Ovary (tissue), 10 donors: ENCODE measurements at places on chromosomes 2 and 18. TPM values are rescaled to one million over a fixed set of nuclear protein-coding genes. Genes with fewer than 3 reads are reported as not detected.

FASTKD2 gene
- 14.3 TPM for polyA plus RNA-seq

DCC gene
- 0.48 TPM for polyA plus RNA-seq

SSB gene
- 78.3 TPM for polyA plus RNA-seq

TDRD15 gene
- not detected for polyA plus RNA-seq

FAHD2B gene
- 21.6 TPM for polyA plus RNA-seq

DNAH7 gene
- polyA plus RNA-seq: 0.30 TPM

SIX3 gene
- not detected for polyA plus RNA-seq

LYG1 gene
- polyA plus RNA-seq: 0.58 TPM

CDK15 gene
- polyA plus RNA-seq: 3.7 TPM

MTX2 gene
- 36.8 TPM for polyA plus RNA-seq

GRCh38 chr18:6373187-6373586, 41.5 kb downstream of the L3MBTL4 start:
- no peak overlapping the region for H3K27ac ChIP-seq
- H3K27me3 ChIP-seq: no peaks in the 10 kb centered on the region
- peaks cover 4% of the 10 kb centered on the region for H3K4me1 ChIP-seq
- DNase-seq: no peak
- H3K4me3 ChIP-seq: no peak overlapping the region
- H3K36me3 ChIP-seq: no peaks in the 10 kb centered on the region

DNA sequence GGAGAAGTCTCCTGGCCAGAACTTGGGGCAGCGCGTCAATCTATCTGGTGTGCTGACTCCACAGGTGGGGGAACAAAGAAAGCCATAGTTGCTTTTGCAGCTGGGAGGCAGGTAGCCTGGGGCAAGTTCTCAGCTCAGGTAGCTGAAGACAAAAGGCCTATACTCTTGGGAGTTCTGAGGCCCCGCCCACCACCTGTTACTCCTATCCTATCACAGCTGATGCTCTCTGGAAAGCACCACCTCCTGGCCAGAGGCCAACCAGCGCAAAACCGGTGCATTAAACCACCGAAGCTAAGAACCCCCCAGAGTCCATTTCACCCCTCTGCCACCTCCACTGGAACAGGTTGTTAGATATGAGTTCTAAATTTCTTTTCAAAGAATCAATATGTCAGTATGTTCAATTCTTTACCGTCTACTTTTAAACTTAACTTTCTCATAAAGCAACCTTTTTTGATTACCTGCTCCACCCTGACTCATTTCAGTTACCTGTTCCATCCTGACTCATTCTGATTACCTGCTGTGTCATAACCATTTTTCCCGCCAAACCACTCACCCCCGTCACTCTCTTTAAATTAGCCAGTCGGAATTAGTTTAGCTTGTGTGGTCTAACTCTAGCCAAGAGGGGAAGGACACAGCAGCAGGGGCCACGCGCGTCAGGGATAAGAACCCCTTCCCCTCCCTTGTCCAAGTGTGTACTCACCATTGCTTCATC, 43.4 kb downstream of the UPP2 start:
- no peaks in the 10 kb centered on the region for H3K4me1 ChIP-seq
- H3K27ac ChIP-seq: no peak overlapping the region
- no peak for DNase-seq
- H3K4me3 ChIP-seq: no peak overlapping the region
- H3K36me3 ChIP-seq: no peaks in the 10 kb centered on the region

GRCh38 chr18:49656073-49656692, 94.3 kb downstream of the LIPG start:
- no peak overlapping the region for H3K27ac ChIP-seq
- no peak for DNase-seq
- no peaks in the 10 kb centered on the region for H3K27me3 ChIP-seq

GRCh38 chr18:12703664-12704063, 822 bp downstream of the PSMG2 start:
- H3K27ac ChIP-seq: peak overlapping the region; percentile 98
- peaks cover 8% of the 10 kb centered on the region for H3K4me1 ChIP-seq
- no peaks in the 10 kb centered on the region for H3K36me3 ChIP-seq
- peak overlapping the region; percentile 87 for H3K4me3 ChIP-seq

GRCh38 chr18:64717026-64717425, 568.1 kb upstream of the LINC00305 start:
- no peak overlapping the region for H3K27ac ChIP-seq
- H3K27me3 ChIP-seq: no peaks in the 10 kb centered on the region
- H3K4me3 ChIP-seq: no peak overlapping the region
- H3K36me3 ChIP-seq: no peaks in the 10 kb centered on the region

GRCh38 chr2:180983468-180984242, 3.2 kb downstream of the UBE2E3 start:
- no peaks in the 10 kb centered on the region for H3K4me1 ChIP-seq
- H3K27me3 ChIP-seq: no peaks in the 10 kb centered on the region
- no peak for DNase-seq
- no peaks in the 10 kb centered on the region for H3K36me3 ChIP-seq

DNA sequence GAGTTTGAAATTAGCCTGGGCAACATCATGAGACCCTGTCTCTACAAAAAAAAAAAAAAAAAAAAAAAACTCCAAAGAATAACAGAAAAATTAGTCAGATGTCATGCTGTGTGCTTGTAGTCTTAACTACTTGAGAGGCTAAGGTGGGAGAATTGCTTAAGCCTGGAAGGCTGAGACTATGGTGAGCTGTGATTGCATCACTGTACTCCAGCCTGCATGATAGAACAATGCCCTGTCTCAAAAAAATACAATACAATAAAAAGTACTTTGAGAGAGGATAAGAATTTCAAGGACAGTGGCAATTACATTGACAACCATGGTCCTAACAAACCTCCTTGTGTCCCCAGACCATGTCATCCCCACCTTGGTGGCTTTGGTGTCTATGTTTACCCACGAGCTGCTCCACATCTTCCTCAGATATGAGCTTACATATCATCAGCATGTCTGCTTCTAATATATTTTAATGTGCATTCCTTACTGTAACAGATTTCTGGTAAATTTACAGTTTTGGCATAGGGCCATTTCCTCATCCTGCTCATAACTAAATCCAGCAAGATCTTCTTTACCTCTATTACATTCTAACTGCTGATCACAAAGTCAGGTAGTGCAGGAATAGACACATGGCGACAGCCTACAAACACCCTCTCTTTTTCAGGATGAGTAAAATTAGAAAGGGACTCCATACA, 437.7 kb upstream of the HNRNPA3 start:
- H3K4me3 ChIP-seq: no peak overlapping the region
- H3K36me3 ChIP-seq: no peaks in the 10 kb centered on the region
- no peaks in the 10 kb centered on the region for H3K4me1 ChIP-seq
- H3K27me3 ChIP-seq: no peaks in the 10 kb centered on the region
- no peak for DNase-seq

DNA sequence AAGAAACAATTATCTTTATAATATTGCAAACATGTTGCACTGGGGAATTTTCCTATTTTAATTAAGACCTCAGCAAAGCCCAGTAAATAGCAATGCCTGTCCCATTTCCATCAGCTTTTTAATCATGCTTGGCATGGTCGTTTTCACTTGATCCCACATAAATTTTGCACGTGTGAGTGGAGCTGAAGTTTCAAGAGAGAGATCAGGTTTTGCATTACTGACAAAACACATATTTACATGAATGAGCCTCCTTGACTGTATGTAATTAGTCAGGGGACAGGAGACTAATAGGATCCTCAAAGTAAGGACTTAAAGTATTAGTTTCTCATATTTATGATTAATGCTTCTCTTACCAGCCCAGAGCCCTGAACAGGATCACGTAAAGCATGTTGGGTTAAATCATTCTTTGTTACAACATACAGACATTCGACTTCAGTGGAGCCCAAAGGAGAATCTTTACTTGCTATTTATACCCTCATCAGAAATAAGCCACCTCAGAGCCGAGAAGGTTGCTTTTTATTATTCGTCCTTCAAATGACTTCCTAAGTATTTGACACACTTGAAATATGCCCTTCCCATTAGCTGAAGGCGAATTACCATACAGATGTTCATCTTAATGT, 711.3 kb downstream of the GALR1 start:
- no peak overlapping the region for H3K4me3 ChIP-seq
- H3K36me3 ChIP-seq: no peaks in the 10 kb centered on the region
- DNase-seq: no peak
- no peaks in the 10 kb centered on the region for H3K4me1 ChIP-seq
- no peak overlapping the region for H3K27ac ChIP-seq
- no peaks in the 10 kb centered on the region for H3K27me3 ChIP-seq

DNA sequence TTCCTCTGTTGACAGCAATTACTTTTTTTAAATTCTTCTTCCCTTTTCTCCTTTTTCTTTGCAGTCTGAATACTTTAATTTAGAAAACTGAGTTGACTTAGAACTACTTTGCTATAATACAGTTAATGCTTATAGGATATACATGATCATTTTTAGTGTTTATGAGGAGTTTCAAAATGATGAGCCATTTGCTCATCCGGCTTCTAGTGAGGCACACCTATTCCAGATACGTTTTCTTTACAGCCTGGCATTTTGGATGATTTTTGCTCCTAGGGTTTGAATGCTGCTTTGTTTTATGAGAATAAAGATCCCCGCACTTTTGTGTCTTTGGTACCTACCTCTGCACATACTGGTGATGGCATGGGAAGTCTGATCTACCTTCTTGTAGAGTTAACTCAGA, 52.8 kb downstream of the EIF5B start:
- H3K4me3 ChIP-seq: no peak overlapping the region
- H3K27ac ChIP-seq: no peak overlapping the region
- H3K27me3 ChIP-seq: no peaks in the 10 kb centered on the region

- peak overlapping the region; percentile 84 for H3K27ac ChIP-seq
- no peaks in the 10 kb centered on the region for H3K27me3 ChIP-seq
- H3K4me1 ChIP-seq: peaks cover 3% of the 10 kb centered on the region
- H3K4me3 ChIP-seq: peak overlapping the region; percentile 91
- no peak for DNase-seq
- H3K36me3 ChIP-seq: no peaks in the 10 kb centered on the region
Observed at GRCh38 chr2:32011485-32011960, 715 bp upstream of the MEMO1 start.

- no peak for DNase-seq
- H3K4me1 ChIP-seq: no peaks in the 10 kb centered on the region
- H3K36me3 ChIP-seq: no peaks in the 10 kb centered on the region
- no peak overlapping the region for H3K4me3 ChIP-seq
Observed at GRCh38 chr2:233810385-233810784, 32.3 kb downstream of the MROH2A start.

DNA sequence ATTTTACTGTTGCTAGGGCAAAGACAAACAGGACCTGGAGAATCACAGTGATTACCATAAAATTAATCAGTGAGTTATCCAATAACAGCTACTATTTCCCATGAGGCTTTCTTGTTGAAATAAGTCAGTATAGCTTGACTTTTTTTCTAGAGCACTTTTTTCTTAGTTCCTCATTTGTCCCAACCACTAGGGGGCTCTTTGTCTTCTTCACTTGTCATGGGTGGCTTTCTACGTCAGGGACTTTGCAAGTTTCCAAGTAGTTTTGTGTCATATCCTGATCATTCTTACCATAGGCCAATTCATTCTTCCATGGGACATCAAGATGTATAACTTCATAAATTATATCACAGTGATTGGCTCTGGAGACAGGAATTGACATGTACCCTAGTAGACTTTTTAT, 1019.6 kb upstream of the PIK3C3 start:
- no peaks in the 10 kb centered on the region for H3K4me1 ChIP-seq
- H3K27me3 ChIP-seq: no peaks in the 10 kb centered on the region
- no peak overlapping the region for H3K4me3 ChIP-seq
- no peak overlapping the region for H3K27ac ChIP-seq
- no peak for DNase-seq

DNA sequence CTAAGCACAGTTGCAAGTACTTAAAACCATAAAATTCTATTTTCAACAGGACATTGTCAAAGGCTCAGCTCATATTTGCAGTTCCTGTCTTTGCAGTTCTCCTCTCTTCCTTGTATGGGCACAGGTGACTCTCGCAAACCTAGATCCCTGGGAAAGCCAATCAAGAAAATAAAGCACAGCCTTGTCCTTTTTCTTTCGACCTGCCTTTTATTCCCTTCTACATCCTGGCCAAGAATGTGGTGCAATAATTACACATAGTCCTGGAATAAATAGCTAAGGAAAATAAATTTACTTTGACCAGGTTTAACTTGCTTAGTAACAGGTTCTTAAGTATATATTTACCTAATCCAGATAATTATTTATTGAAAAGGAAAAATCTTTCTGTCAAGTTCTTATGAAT, 20.2 kb downstream of the ATG16L1 start:
- H3K27ac ChIP-seq: no peak overlapping the region
- no peak overlapping the region for H3K4me3 ChIP-seq
- H3K36me3 ChIP-seq: no peaks in the 10 kb centered on the region
- H3K27me3 ChIP-seq: no peaks in the 10 kb centered on the region
